ENCODE measurements at places on chromosomes 3 and 15. TPM values are rescaled to one million over a fixed set of nuclear protein-coding genes. Genes with fewer than 3 reads are reported as not detected.

The ADAM10 gene
- 140 TPM for total RNA-seq

The NDN gene
- total RNA-seq, result 43.3 TPM

The C15orf62 gene
- total RNA-seq, result not detected

The UBE2E1 gene
- 95.0 TPM for total RNA-seq

The SAMMSON gene
- not detected for total RNA-seq

The AMOTL2 gene
- 180 TPM for total RNA-seq

The PP2D1 gene
- not detected for total RNA-seq

The GOLGA8G gene
- total RNA-seq, result not detected

The CHRNB4 gene
- total RNA-seq, result not detected

The XCR1 gene
- not detected for total RNA-seq

The CDHR4 gene
- total RNA-seq, result 0.10 TPM

The RASGRP1 gene
- not detected for total RNA-seq

The RPN1 gene
- total RNA-seq, result 515 TPM

The ADGRG7 gene
- 51.3 TPM for total RNA-seq

The ACAN gene
- total RNA-seq, result 0.16 TPM

The IQSEC1 gene
- total RNA-seq, result 8.3 TPM

The TMIE gene
- total RNA-seq, result not detected

The TLR9 gene
- total RNA-seq, result not detected

The NMB gene
- not detected for total RNA-seq

The EPB42 gene
- total RNA-seq, result not detected

The DTWD1 gene
- 29.3 TPM for total RNA-seq

The CYP8B1 gene
- not detected for total RNA-seq

The RETNLB gene
- total RNA-seq, result not detected

The CEP19 gene
- total RNA-seq, result 16.5 TPM

The DNAH12 gene
- total RNA-seq, result not detected

The FBXL22 gene
- total RNA-seq, result not detected

The RFTN1 gene
- 44.1 TPM for total RNA-seq

The RRP9 gene
- 78.5 TPM for total RNA-seq

The GOLGA6L9 gene
- not detected for total RNA-seq

The DNAH1 gene
- 1.2 TPM for total RNA-seq

The ADCY5 gene
- total RNA-seq, result not detected

The SMCO1 gene
- not detected for total RNA-seq

The PHLDB2 gene
- total RNA-seq, result 53.5 TPM

The DOCK3 gene
- total RNA-seq, result 0.26 TPM

The VILL gene
- 4.4 TPM for total RNA-seq
